ENCODE measurements at places on chromosomes 5 and 9. TPM values are rescaled to one million over a fixed set of nuclear protein-coding genes. Genes with fewer than 3 reads are reported as not detected.

Gene IFNE
- 1.3 TPM for polyA plus RNA-seq

Gene NPR3
- 39.2 TPM for polyA plus RNA-seq

Gene PDE6A
- not detected for polyA plus RNA-seq

Gene SLC30A5
- 63.2 TPM for polyA plus RNA-seq

Gene HTR4
- not detected for polyA plus RNA-seq

Gene ESM1
- 11.8 TPM for polyA plus RNA-seq

Gene PCDHA4
- polyA plus RNA-seq: not detected

Gene IQGAP2
- 0.11 TPM for polyA plus RNA-seq

- no peaks in the 10 kb centered on the region for H3K36me3 ChIP-seq
- H3K4me1 ChIP-seq: no peaks in the 10 kb centered on the region
- H3K27ac ChIP-seq: no peak overlapping the region
- no peak overlapping the region for H3K4me3 ChIP-seq
- no peak for DNase-seq
Measured at GRCh38 chr5:27048510-27048909, 10.1 kb upstream of the CDH9 start.

DNA sequence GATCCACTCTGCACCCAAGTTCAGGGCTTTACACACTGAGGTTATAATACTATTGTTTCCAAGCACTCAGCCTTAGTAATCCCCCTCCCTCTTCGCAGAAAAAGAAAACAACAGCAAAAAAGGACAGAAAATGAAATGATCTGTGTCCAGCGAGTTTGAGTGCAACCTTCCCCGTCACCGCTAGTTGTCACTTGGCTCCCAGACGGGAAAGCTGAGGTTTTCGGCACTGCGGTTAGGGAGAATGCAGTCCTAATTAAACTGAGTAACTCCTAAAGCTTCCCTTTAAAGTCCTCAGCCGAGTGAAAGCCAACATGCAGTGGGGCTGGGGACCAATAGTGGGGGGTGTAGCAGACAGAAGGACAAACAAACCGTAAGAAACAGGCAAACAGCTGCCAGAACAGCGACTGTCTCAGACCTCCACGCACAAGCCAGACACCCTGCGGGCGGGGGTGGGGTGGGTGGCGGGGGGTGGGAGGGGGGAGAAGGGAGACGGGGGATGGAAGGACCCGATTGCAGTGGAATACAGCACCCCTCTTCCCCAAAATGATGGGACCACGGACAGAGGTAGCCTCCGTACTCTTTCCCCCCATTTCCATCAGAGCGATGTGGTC lies 680 bp downstream of the GLRA1 start:
- H3K27ac ChIP-seq: no peak overlapping the region
- no peaks in the 10 kb centered on the region for H3K4me1 ChIP-seq

GRCh38 chr5:75053304-75054133 lies 1.2 kb upstream of the GCNT4 start:
- peak overlapping the region; percentile 82 for H3K4me3 ChIP-seq
- peak; percentile 94 for DNase-seq
- no peaks in the 10 kb centered on the region for H3K36me3 ChIP-seq
- peak overlapping the region; percentile 87 for H3K27ac ChIP-seq
- peaks cover 16% of the 10 kb centered on the region for H3K4me1 ChIP-seq
- no peaks in the 10 kb centered on the region for H3K27me3 ChIP-seq

DNA sequence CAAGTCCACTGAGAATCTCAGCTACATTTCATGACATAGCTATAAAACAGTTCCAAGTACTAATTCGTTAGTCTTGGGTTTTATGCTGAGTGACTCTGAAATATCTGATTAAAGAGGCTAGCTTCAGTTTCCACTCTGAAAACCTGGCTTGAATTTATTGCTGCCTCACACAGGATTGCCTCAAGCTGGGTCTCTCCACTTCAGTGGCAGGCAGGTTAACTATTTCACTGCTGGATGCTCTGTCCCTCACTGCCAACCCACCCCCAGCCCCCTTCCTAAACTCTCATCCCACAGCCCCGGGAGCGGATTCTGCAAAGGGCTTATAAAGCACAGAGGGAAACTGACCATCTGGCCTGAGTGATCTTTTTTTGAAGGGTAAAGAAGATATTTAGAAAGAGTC lies 318.3 kb downstream of the MLLT3 start:
- no peak for DNase-seq
- H3K4me1 ChIP-seq: 0 out of 2 replicates have a peak, but pooled peaks cover 6% of the 10 kb centered on the region
- H3K27ac ChIP-seq: no peak overlapping the region
- no peaks in the 10 kb centered on the region for H3K36me3 ChIP-seq
- no peaks in the 10 kb centered on the region for H3K27me3 ChIP-seq

DNA sequence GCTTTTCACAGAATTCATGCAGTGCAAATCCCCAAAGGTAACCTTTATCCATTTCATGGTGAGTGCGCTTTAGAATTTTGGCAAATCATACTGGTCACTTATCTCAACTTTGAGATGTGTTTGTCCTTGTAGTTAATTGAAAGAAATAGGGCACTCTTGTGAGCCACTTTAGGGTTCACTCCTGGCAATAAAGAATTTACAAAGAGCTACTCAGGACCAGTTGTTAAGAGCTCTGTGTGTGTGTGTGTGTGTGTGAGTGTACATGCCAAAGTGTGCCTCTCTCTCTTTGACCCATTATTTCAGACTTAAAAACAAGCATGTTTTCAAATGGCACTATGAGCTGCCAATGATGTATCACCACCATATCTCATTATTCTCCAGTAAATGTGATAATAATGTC lies 21.3 kb downstream of the PCA3 start:
- no peak for DNase-seq
- no peaks in the 10 kb centered on the region for H3K36me3 ChIP-seq
- H3K27me3 ChIP-seq: no peaks in the 10 kb centered on the region
- no peak overlapping the region for H3K27ac ChIP-seq
- H3K4me1 ChIP-seq: no peaks in the 10 kb centered on the region

DNA sequence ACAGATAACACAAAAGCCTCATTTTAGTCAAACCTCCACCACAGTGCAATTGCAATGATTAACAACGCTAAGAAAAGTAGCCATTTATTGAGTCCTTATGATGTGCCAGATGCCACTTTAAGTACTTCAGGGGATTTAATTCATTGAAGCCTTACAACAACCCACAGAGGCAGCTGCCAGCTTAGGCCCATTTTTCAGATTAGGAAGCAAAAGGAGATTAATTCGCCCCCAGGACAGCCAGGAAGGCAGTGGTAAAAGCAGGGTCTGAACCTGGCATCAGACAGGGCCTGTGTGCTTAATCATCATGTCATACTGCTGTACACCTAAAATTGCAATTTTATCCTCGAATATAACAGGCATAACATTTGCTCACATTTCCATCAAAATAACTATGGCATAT lies 23.9 kb downstream of the MED27 start:
- no peaks in the 10 kb centered on the region for H3K4me1 ChIP-seq
- H3K27ac ChIP-seq: no peak overlapping the region
- no peaks in the 10 kb centered on the region for H3K36me3 ChIP-seq
- no peak for DNase-seq

DNA sequence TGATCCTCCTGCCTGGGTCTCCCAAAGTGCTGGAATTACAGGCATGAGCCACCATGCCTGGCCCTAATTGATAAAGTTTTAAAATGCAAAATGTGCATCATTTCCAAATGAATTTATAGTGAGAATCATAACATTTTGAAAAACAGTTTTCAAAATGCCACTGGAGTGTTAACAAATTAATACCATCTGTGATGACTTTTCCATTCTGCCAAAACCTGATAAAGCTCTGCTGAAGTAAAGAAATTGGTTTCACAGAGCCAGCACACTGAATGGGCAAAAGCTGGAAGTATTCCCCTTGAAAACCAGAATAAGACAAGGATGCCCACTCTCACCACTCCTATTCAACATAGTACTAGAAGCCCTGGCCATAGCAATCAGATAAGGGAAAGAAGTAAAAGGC lies 89.6 kb downstream of the MUSK start:
- H3K36me3 ChIP-seq: no peaks in the 10 kb centered on the region
- no peaks in the 10 kb centered on the region for H3K27me3 ChIP-seq
- peaks cover 20% of the 10 kb centered on the region for H3K4me1 ChIP-seq
- H3K4me3 ChIP-seq: no peak overlapping the region
- no peak overlapping the region for H3K27ac ChIP-seq

DNA sequence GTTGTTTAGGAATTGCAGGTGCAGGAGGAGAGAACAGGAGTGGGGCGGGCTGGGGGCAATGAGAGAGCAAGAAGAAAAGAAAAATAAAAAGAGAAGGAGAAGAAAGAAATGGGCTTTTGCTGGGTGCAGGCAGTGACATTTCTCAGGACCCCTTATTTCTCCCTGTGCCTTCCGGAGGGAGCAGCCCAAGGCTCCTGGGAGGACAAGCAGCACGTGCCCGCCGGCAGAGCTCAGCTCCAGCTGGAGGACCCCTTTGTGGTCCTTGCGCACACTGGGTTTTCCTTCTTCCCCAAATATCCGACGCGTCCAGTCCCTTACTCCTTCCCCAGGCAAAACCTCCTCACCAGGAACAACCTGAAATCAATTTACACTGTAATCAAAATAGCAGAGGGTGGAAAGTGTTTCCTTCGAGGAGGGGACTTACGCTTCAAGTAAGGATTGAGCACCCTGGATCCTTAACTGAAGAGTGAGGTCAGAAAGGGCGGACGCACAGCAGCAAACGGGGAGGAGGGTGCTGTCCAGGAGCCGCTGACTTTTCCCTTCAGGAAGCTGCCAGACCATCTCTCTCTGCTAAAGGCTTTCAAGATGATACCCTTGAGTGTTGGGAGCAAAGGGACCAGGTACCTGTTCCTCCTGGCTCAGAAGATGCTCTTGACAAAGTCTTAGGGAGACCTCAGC lies 2.1 kb downstream of the BTNL9 start:
- DNase-seq: no peak
- H3K4me3 ChIP-seq: no peak overlapping the region
- peaks cover 28% of the 10 kb centered on the region for H3K27me3 ChIP-seq
- H3K27ac ChIP-seq: no peak overlapping the region
- no peaks in the 10 kb centered on the region for H3K36me3 ChIP-seq

DNA sequence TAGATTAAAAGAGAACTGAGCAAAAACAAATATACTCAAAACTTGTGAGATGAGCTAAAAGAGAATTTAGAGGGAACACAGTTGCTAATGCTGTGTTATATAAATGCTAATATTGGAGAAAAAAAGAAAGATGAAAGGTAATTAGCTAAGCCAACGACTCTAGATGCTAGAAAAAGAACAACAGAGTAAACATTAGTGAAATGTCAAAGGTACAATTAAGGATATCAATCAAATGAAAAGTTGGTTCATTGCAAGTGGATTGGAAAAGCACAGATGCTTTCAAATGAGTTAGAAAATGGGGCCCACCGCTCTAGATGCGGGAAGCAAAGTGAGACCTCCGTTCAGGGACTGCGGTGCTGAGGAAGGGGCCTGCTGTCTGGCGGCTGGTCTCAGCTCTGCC lies 17.9 kb upstream of the BARHL1 start:
- H3K36me3 ChIP-seq: no peaks in the 10 kb centered on the region
- peaks cover 57% of the 10 kb centered on the region for H3K27me3 ChIP-seq
- no peak overlapping the region for H3K27ac ChIP-seq
- DNase-seq: no peak

GRCh38 chr5:87361536-87362213 lies 51.1 kb downstream of the CCNH start:
- peaks cover 13% of the 10 kb centered on the region for H3K4me1 ChIP-seq
- H3K36me3 ChIP-seq: peaks cover 73% of the 10 kb centered on the region
- no peaks in the 10 kb centered on the region for H3K27me3 ChIP-seq
